Umbilical cord (tissue), 2 donors: ENCODE measurements at places on chromosomes 2 and 18. TPM values are rescaled to one million over a fixed set of nuclear protein-coding genes. Genes with fewer than 3 reads are reported as not detected.
A peak's percentile ranks its signal among the peaks of the same experiment; 100 is the strongest.

Gene ATP6V1C2
- 0.72 TPM for total RNA-seq

Gene LYPD1
- total RNA-seq, result 0.72 TPM

Gene BCL11A
- 10.1 TPM for total RNA-seq

Gene MAPRE3
- 4.1 TPM for total RNA-seq

GRCh38 chr2:85131116-85131515, 2.1 kb upstream of the TCF7L1 start:
- peak; percentile 30 for DNase-seq

GRCh38 chr2:72141881-72142451, 5.7 kb downstream of the CYP26B1 start:
- no peak for DNase-seq

DNA sequence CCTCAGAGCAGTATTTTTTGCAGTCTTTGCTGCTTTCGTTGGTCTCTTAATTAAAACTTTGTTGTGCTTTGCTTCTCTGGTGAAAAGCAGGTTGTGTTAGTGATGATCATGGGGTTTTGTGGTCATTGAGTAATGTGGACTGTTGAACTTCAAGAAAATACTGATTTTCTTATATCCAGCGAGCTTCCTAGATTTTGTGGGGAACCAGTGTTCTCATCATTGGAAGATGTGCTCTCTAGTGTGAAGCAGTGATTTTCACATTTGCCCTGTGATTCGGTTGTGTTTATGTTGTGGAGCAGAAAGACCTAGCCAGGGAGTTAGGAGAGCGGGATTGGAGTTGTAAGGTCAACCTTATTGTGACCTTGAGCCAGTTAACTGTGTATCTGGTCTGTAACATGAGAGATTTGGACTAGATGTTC, 12.4 kb downstream of the ASAP2 start:
- DNase-seq, result no peak

DNA sequence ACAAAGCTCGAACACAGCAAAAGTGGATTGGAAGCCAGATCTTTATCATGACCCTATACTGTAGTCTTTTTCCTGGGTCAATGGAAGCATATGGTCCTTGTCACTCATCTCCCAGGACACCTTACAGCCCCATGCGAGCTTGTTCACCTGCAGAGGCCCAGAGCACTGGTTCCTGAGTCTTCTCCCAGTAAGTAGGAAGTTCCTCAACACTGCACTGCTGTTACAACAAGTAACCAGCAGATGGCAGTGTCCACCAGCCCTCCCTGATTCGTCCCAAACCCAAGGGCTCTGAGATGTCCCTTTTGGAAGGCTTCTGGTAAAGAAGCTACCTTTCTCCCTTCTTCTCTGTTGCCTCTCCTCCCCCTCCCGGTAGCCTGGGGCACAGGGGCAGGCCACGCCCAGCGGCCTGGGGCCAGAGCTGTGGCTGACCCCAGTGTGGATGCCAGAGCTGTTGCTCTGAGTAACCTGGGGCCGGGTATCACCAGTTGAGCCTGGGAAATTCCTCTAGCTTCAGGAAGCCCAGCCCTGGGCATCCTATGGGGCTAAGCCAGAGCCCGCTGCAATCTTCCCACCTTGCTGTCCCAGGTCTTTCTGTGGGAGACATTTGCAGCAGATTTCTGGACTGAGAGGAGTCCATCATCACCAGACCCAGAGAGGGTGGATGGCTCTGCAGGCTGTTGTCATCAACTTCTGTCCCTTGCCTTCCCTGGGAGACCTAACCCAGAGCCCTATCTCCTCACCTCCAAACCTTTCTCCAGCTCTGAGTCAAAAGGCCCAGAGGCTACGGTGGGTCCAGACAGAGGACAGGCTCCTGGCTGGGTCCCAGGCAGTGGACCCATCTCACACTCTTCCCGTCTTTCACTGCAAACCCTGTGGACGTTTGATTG, 5.3 kb upstream of the GDF7 start:
- peak; percentile 78 for DNase-seq

DNA sequence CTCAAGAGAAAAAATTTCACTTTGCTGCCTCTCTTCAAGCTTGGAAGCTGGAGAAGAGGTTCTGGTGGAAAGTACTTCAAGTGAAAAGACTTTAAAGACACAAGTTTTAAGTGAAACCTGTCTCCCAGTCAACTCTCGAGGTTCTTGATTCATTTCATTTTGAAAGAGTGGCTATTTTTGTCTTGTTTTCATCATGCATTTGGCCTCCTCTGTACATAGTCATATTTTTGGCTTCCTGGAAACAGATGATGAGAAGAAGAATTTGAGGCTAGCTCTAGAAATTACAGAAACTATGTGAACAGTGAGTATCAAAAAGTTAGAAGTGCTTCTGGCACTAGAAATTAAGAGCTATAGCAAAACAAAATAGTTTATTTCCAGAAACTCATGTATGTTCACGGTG, 124.8 kb downstream of the DTNA start:
- DNase-seq, result peak; percentile 10

DNA sequence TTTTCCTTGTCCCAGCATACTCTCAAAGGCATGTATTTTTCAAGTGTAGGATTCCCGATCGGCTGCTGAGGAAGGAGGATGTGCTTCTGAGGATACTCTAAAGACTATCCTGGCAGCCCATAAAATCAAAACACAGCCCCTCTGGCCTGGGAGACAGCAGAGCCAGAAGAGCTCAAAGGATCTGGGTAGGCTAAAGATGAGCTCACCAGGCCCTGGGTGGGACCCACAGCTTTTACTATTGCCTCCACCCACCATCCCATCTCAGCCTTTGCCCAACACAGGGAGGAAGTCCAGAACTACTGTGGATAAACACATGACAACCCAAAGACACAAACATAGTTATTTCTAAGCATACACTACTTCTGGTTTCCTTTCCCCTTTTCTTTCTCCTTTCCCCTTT, 79.1 kb upstream of the ZFP36L2 start:
- peak; percentile 98 for DNase-seq

- DNase-seq, result peak; percentile 85
These were observed 2.4 kb upstream of the LDLRAD4 start for GRCh38 chr18:13216092-13216582.

GRCh38 chr2:201816657-201817575, 10.6 kb downstream of the CDK15 start:
- DNase-seq, result no peak

DNA sequence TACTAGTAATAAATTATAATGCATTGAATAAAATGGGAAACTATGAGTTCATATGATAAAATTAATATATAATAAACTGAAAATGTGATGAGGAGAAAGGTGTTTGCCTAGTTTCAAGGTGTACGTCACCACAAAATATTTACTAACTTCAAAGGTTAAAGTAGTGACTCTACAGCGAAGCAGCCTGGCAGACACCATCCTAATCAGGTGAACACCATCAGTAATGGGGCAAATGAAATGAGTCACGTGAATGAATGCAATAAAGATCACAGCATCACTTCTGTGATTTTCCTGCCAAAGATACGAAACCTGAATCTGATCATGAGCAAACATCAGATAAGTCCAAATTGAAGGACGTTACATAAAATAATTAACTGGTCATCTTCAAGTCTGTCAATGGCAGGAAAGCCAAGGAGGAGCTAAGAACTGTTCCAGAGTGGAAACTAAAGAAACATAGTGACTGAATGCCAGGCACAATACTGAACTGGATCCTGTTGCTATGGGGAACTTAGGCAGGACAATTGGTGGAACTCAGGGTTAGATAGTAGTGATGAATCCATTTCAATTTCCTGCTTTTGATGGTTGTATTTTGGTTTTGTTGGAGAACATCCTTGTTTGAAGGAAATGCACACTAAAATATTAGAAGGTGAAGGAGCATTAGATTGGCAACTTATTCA, 12.1 kb upstream of the NOSTRIN start:
- no peak for DNase-seq

DNA sequence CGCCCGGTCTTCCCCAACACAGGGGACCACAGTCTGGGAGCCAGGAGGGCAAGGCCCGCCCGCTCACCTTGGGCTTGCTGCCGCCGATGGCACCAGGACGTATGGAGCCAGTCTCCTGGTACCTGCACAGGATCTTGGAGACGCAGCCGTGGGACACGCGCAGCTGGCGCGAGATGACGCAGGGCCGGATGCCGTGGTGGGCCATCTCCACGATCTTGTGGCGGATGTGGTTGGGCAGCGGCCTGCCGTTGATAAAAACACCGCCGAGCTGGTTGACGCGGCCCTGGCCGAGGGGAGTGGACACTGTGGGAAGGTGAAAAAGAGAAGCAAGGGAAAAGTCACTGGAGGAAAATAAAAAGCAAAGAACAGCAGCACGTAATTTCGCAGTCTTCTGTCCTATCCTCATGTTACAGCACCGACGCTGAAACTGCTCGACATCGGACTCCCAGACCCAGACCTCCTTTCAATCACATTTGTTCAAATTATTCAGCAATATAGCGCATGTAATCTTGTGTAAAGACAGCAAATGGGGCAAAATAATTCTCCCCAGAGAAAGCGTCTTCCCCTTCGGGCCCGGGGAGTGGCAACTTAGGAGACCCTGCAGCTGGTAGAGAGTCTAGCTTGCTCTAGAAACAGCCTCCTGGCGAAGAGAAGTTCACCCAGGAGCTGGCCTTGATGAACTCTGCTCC, 1.7 kb downstream of the PAX3 start:
- DNase-seq, result no peak

DNA sequence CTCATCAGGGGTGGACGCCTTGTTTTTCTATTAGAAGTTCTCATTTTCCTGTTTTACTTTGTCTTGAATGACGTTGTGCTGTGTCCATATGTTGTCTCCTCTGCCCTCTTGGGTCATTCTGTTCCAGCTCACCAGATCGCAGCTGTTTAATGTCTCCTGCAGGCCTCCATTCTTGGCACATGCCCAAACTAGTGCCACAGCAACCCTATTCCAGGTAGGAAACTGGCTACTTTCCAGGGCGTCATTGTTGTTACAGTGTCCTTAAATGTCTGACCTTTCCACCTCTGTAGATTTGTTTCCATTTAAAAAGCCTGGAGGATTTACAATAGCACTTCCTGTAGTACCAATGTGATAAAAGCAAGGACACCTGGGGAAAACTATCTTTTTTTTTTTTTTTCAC, 500.7 kb downstream of the METTL4 start:
- no peak for DNase-seq

DNA sequence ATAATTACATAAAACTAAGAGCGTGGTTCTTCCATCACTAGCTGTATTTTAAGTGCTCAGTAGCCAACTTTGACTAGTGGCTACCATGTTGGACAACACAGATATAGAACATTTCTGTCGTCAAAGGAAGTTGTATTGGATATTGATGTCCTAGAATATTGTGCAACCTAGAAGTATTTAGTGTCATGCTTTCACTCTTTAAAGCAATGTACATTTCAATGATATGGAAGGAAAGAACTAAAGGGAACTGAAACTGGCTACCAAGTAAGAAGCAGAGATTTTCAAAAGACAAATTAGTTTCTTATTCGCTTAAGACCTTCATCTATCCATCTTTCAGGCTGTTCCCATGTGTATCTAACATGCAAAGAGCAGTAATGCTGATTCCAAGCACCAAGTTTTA, 85.4 kb upstream of the EML6 start:
- no peak for DNase-seq

DNA sequence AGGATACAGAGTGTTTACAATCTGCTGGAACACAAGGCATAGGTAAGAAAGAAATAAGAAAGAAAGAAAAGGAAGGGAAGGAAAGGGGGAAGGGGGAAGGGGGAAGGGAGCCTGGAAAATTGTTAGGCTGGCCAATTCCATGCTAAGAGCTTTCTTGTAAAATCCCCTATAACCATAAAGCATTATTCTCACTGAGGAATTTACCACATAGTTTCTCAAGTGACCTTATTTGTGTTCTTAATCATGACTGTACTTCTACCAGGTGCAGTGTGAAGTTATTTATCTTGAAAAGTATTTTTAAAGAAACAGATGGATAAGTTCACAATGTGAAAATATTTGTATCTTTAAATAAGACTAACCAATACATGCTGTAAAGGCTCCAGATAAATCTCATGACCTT, 39.2 kb upstream of the KIDINS220 start:
- DNase-seq, result no peak

DNA sequence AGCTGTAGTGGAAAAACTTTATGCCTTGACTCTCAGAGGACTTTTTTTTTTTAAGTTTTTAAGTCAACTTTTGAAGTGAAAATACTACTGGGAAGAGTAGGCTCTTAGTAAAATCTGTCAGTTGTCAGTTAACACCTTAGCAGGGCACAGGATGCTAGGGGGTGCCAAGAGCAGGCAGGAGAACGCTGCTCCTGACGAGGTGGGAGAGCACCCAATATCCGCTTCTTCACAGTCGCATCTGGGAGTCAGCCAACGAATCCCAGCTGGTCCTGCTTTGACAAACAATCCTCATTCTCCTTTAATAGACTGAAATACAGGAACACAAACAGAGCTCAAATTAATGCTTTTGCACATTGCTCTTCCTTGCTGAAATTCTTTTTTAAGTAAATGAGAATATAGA, 709.5 kb upstream of the ACVR2A start:
- no peak for DNase-seq

GRCh38 chr2:181787310-181788048, 104.1 kb upstream of the ITPRID2 start:
- peak; percentile 36 for DNase-seq

GRCh38 chr2:96407041-96407918, 71.7 kb downstream of the NCAPH start:
- DNase-seq, result peak; percentile 69

DNA sequence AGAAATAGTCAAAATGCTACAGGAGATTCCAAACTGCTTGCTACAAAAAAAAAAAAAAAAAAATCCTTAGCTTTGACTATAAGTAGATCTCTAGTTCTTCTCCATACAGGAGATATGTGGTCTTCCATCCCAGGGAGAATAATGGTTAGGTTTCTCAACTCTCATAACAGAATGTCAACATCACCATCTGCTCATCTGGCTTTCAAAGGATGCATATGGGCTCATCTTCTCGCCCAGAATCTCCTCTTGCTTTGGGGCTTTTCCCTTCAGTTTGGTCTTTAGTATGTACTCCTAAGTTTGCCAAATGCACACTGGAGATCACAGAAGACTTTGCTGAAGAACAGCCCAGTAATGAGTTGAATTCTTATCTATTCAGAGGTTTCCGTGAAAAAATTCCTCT, 240.7 kb downstream of the NRXN1 start:
- no peak for DNase-seq

DNA sequence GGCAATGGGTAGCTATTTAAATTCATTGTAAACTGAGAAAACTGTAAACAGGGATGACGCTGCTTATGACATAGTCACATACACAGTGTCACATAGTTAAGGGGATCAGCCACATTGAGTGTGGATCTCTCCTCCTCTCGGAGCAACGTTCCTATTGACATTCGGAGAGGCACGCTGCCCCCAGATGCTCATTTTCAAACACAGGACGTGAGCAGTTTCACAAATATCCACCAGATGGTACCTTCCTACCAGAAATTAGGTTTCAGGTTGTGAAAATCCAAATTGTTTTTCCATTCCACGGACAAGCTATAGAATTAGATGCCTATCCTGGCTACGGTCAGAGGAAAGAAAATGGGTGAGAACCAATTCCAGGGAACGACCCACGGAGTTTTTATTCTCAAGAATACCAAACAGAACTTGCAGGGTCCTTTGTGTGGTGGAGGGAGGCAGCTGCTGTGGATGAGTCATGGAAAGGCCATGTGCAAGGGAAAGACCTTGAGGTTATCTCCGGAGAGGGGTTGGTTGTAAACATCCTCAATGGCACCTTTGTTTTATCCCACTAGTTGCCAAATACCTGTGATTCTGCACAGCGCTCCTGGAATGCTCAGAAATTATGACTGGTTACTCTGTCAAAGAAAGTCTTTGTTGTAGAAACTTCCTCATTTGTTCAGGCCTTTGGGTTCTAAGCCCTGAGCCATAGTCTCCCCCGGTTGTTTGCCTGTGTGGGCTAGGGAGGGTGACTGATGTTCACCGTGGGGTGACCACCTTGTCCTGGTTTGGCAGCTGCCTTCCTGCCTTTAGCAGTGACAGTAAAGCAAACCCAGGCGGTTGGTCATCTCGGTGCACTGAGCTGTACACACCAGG, 88.0 kb downstream of the ACTR3 start:
- DNase-seq, result peak; percentile 13

GRCh38 chr18:60123031-60123430, 223.2 kb downstream of the PMAIP1 start:
- DNase-seq, result no peak
